ENCODE measurements at places on chromosomes 16 and 17.
A peak's percentile ranks its signal among the peaks of the same experiment; 100 is the strongest.

DNA sequence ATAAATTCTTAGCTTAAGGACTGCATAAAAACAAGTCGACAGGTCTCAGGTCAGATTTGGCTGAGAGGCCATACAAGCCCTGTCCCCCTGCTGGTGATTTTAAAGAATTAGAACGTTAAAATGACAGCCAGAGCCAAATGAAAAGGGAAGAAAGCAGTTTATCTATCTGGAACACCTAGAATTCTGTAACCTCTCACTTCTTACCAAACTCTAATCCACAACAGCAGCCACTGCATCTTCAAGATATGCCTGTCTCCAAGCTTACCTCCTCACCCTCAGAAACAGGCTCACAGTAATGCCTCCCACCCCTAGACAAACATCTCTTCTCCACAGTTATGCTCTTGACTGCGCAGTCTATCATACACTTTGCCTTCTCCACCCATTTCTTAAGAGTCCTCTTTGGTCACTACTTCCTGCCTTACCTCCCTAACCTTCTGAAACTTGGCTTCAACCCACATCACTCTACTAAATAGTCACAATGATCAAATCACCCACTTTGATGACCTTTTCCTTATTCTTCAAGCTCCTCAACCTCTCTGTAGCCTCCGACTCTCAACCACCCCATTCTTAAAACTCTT, 14.2 kb downstream of the ANKFY1 start:
- peak; percentile 31 for DNase-seq

DNA sequence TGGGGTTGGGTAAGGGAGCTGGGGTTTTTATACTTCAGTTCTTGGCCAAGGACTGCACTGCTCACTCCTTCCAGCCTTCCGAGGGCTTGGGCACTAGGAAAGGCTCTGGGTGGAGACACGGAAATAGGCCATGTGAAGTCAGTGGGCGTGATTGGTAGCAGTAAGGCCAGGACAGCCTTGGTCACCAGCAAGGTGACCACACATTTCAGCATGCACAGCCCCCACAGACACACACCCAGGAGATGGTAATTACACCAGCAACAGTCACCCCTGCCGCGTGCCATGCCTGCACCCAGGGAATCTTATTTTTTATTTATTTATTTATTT, 252.5 kb downstream of the SEC14L1 start:
- no peak for DNase-seq

DNA sequence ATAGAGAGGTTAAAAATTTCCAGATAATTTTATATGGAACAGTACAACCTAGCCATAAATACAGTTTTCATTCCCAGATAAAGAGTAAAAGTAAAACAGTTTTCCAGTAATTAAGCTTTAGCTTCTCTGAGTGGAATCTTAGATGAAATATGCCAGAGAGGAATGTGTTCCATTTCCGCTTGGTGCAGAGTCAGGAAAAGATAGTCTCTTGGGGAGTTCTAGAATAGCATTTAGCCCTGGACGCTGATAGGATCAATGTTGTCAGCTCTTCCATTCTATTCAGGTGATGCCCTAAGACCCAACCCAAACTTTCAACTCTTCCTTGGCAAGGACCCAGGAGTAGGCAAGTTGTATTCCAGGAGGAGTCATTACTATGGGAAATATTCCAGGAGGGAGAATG, 30.9 kb upstream of the ABCA3 start:
- DNase-seq: no peak

DNA sequence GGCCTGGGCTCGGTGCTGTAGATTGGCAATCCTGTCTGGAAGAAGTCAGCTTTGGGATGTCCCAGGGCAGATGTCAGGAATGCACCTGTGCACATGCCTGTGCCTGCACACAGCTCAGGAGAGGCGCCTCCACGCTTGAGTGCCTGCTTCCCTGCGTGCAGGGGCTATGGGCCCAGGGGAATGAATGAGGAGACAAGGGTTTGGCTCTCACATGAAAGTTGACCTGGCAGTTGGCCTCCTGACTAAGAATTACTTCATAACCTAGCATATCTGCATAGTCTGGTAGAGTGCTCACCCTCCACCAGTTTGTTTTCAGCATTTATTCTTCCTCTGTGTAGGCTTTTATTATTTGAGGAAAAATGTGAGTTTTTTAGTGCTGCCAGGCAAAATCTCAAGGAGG, 50.0 kb downstream of the PLD6 start:
- DNase-seq: no peak

- DNase-seq: no peak
Measured at GRCh38 chr16:4303973-4304372, 11.9 kb upstream of the GLIS2 start.

- DNase-seq: no peak
Measured at GRCh38 chr16:28915181-28915580, 9.9 kb downstream of the RABEP2 start.

DNA sequence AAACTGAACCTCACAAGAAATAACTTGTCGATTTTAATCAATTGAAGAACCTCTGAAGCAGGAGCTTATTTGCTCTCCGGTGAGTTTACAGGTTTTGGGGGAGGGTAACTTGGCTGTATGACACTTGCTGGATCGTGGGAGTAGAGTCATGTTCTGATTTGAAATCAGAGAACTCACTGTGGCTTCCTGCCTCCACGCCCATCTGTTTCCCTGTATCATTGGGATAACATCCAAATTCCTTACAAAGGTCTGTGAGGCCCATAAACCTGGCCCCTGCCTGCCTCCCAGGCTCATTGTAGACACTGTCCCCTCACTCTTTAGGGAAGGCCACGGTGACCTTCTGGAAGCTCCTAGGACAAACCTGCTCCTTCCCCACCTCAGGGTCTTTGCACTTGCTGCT, 48.3 kb downstream of the C17orf67 start:
- no peak for DNase-seq

DNA sequence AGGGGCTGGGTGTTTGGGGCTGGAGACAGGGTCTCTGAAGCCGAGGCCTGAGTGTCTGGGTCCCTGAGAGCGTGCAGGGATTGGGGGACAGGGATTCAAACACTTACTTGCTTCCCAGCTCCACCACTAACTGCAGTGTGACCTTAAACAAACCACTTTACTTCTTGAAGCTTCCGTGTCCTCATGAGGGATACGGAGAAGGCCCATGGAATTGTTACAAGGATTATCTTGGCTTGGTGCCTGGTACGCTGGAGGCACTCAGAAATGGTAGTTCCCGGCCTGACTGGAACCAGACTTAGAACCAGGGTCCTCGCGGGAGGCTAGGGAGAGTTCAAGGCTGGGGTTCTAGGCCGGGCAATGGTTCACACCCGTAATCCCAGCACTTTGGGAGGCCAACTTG, 2.9 kb upstream of the CXCL16 start:
- no peak for DNase-seq

DNA sequence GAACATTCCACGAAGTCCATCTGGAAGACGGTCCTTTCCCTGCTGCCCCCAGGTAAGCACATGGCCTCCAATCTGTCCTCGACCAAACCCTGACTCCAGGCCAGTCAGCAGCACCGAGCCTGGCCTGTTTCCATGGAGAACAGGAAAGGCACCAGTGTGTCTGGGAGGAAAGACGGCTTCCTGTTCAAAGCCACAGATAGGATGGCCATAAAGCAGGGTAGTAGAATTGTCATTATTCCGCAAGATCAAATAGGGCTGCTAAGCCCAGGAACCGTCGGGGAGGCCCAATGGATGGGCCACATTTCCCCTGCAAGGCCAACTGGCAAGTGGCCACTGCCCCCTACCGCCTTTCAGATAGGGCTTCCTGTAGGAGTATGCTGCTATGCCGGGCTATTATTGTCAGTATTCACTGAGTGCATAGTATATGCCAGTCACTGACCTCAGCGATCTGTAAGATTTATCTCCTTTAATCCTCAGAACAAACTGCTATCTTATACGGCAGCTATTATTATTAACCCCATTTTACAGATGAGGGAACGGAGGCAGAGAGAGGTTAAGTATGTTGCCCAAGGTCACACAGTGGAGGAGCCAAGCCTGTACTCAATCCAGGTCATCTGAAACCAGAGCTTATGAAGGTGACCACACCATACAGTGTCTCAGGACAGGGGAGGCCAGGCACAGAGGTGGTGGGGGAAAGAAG, 23.0 kb upstream of the PLCG2 start:
- peak; percentile 7 for DNase-seq

GRCh38 chr16:13056607-13057006, 155.2 kb downstream of the SHISA9 start:
- DNase-seq: no peak

GRCh38 chr16:10847176-10847575, 28.6 kb upstream of the TVP23A start:
- DNase-seq: no peak

All from CD4-positive, alpha-beta T cell treated with Interleukin-1 beta for 1 hour (primary cell).